ENCODE measurements at places on chromosomes 2 and 18.

DNA sequence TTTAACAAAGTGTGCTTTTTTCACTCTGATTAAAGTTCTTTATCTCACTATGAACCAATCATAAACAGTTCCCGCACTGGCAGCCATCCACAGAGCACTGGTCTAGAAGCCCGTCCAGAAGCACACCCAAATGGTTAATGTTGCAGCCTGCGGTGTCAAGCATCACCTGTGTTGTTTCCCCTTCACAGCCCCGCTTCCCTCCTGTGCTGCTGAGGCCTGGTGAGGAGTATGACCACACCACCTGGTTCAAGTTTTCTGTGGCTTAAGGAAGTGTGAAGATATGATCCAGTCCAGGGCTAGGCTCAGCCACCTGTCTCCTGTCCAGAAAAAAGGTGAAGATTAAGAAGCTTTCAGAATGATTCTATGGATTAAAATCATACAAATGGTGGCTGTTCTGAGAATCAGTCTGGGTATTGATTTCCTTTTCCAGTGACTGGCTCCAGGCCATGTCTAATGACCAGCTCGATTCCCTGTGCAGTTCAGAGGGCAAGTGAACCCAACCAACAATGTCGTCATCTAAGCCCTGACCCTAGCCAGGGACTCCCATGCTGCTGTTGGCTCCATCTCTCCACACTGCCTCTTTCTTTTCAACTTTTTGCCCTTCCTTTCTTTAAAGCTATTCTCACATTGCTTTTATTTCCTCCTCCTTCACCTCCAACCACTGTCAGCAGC lies 17.7 kb downstream of the SRSF7 start:
- no peak for DNase-seq

DNA sequence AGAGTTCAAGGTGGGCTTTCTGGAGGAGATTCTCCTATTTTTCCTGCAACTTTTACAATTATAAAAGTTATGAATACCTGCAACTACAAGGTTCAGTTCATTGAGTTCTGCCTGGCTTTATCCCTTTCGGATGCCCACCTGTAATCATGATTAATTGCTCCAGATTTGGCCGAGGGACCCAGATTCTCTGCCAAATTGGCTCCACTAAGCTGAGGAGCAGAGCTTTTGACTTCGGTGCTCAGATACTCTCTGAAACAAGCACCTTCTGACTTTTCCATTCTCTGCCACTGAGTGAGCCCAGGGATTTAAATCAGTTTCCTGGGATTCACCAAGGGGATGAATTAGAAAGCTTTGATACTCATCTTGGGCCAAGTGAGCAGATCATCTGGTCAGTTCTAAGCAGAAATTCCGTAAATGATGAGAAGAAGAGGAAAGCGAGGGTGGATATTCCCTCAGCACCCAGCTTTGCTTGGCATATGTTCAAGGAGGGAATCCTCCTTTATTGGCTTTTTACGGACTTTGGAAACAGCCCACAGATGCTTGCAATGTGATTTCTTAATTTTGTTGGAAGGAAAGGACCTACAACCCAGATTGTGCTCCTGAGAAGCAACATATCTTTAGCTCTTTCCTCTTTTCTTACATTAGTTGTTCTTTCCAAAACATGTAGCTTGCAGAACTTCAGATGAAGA lies 179.2 kb downstream of the SETBP1 start:
- no peak for DNase-seq

GRCh38 chr2:117536139-117536538 lies 278.4 kb upstream of the DDX18 start:
- DNase-seq = no peak

GRCh38 chr18:34117319-34117718 lies 107.4 kb downstream of the NOL4 start:
- DNase-seq = no peak

- no peak for DNase-seq
These were observed 5.6 kb downstream of the QPCT start for GRCh38 chr2:37350034-37350433.

- no peak for DNase-seq
These were observed 8.4 kb upstream of the NTSR2 start for GRCh38 chr2:11678306-11678960.

GRCh38 chr2:200635251-200635650 lies 49.4 kb downstream of the AOX1 start:
- DNase-seq = no peak

- DNase-seq = no peak
These were observed 126.6 kb upstream of the CREB1 start for GRCh38 chr2:207403141-207403540.

DNA sequence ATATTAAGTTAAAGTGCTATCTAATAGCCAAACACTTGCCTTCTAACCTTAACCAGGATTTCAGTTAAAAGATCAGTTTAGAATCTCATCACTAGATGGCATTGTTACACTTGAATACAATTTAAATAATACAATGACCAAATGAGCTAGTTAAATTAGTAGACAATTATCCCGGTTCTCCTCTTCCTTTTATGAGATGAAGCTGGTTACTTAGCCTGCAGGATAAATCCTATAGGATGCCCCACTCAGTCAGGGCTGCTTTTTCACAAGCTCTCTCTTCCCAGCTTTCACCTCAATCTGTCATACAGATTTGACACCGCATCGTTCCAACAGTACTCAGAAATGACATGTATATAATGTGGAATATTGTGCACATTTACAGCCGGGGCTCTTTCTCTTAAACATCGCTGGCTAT lies 678.8 kb downstream of the KCNJ3 start:
- DNase-seq = no peak

- DNase-seq = no peak
These were observed 87.3 kb downstream of the RTN4 start for GRCh38 chr2:54962935-54963440.

DNA sequence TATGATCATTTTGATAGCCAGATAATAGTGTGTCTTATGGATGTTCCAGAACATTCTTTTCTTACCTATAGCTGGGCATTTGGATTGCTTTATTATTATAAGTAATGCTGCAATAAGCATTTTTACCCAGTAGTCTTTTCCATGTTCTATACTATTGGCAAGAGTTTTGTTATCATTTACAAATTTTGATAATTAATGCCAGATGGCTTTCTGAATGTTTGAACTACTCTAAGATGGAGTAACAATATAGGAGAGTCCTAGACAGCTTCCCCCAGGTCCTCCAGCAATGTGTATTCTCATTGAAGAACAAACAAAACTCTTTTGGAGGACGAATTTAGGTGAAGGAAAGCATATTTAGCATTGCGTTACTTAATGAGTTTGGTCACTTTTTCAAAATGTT lies 73.0 kb downstream of the INPP4A start:
- DNase-seq = no peak

DNA sequence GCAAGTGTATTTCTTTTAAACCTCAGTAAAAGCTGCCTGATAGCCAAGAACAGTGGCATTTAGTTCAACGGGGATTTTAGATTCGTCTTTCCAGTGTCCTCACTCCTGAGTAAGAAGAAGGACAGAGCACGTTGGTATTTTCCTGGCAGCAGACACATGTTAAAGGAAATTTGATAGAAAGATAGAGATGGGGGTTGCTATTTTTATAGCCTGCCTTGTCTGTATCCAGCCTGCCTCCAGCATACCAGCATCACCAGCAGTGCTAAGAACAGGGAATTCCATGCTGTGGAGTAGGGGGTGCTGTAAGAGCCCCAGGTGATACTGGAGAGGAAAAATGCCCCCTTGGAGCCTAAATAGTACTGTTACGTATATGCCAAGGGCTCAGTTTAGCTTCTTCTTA lies 1.1 kb upstream of the SMYD1 start:
- DNase-seq = no peak

DNA sequence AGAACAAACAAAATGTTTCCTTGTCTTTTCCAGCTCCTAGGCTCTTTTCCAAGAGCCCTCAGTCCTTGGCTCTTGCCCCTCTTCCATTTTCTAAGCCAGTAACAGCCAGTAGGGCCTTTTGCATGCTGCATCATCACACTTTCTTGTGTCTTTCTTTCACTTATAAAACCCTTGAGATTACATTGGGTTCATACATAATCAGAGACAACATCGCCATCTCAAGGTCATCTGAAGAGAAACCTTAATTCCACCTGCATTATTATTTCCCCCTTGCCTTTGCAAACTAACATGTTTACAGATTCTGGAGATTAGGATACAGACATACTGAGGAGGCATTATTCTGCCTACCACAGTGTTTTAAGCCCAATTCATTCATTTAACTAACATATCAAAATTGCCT lies 697.3 kb downstream of the TRIB2 start:
- no peak for DNase-seq

- no peak for DNase-seq
These were observed 85.8 kb downstream of the UXS1 start for GRCh38 chr2:106108351-106108750.

- no peak for DNase-seq
These were observed 239.5 kb downstream of the DCDC2C start for GRCh38 chr2:3942841-3943240.

- DNase-seq = peak; percentile 66
These were observed 1.1 kb upstream of the CXCR4 start for GRCh38 chr2:136118819-136119716.

GRCh38 chr2:221075203-221075602 lies 496.9 kb downstream of the EPHA4 start:
- no peak for DNase-seq

DNA sequence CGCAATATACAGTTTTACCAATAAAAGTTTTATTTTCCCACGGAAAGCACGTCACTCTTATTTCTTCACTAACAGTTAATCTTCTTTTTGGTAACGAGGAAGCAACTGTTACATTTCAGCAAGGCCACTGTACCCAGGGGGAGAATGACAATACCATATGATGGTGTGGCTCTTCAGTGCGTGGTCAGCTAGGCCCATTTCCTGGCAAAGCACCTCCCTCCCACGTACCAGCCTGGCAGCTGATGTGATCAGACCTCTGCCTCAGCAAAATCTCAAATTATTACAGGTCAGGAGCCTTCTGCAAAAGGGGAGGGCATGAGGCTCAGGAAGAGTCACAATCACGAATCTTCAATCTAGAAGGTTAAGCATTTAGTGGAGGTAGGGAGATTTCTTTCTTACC lies 55.4 kb downstream of the KLF7 start:
- no peak for DNase-seq

DNA sequence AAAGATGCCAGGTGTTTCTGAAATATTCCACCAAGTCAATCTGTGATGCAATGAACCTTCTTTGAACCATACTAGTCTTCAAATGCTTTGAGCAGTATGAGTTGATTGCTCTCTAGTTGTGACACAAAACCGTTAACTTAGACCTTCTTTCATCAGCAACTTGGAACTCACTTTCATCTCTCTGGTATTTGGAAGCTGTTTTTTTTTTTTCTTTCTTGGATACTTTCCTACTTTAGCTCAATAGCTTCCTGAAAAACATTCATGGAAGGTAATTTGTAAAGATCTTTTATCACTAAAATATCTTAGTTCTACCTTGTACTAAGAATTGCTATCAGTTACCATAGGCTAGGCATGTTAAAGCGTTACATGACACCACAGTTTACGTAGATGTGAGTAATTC lies 1071.9 kb upstream of the CHAC2 start:
- no peak for DNase-seq

DNA sequence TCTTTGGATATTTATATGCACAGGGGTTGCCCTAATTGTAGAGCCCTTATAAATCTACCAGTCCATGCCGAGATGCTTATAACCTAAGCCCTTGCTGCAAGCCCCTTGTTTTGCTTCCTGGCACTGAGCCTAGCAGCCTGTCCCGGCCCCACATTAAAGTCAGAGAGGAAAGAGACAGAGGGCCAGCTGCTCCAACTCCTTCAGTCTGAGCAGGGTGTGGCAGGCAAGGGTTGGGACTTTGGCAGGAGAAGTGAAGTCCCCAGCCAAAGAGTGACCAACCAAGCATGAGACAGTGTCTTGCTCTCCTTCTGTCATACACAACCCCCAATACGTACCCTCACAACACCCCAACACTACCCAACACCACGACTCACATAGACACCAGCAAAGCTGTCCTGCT lies 54.7 kb upstream of the FZD7 start:
- DNase-seq = no peak

- no peak for DNase-seq
These were observed 213.4 kb downstream of the PTH2R start for GRCh38 chr2:208619993-208620392.

GRCh38 chr2:47249157-47249900 lies 94.2 kb upstream of the STPG4 start:
- no peak for DNase-seq

- DNase-seq = no peak
These were observed 195.4 kb downstream of the ZEB2 start for GRCh38 chr2:144324446-144325045.

GRCh38 chr2:16747257-16747656 lies 81.6 kb upstream of the CYRIA start:
- no peak for DNase-seq

DNA sequence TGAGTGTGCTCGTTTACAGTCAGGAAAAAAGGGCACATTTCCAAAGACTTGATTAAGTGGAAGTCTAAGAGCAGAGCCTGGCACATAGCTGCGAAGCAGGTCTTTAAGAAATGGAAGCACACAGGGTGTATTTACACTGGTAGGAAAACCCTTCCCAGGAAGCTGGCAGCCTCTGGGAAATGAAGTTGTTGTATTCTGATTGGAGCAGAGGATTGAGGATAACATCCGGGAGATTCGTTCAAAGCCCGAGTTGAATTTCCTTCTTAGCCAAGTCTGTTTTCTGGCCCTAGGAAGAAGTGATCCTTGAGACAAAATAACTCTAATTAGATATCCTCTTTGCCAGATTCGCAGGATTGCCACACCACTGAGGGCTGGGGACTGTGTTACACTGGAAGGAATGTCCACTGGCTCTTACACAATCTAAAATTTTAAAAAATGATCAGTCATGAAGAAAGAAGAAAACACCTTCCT lies 75.9 kb downstream of the ITGB1BP1 start:
- DNase-seq = no peak

- no peak for DNase-seq
These were observed 16.0 kb downstream of the HS6ST1 start for GRCh38 chr2:128302744-128303067.

GRCh38 chr2:119580550-119581072 lies 36.4 kb downstream of the CFAP221 start:
- DNase-seq = no peak

- DNase-seq = no peak
These were observed 39.5 kb downstream of the ADNP2 start for GRCh38 chr18:80148326-80149199.

GRCh38 chr2:134976074-134976702 lies 57.6 kb downstream of the CCNT2 start:
- DNase-seq = no peak

- DNase-seq = peak; percentile 29
These were observed 8.5 kb downstream of the IRS1 start for GRCh38 chr2:226791056-226791486.

- no peak for DNase-seq
These were observed 207.1 kb downstream of the ACKR3 start for GRCh38 chr2:236776695-236777251.

- no peak for DNase-seq
These were observed 1.2 kb upstream of the LBX2 start for GRCh38 chr2:74500578-74500946.

GRCh38 chr2:7672027-7672684 lies 754.9 kb downstream of the RNF144A start:
- DNase-seq = peak; percentile 53

DNA sequence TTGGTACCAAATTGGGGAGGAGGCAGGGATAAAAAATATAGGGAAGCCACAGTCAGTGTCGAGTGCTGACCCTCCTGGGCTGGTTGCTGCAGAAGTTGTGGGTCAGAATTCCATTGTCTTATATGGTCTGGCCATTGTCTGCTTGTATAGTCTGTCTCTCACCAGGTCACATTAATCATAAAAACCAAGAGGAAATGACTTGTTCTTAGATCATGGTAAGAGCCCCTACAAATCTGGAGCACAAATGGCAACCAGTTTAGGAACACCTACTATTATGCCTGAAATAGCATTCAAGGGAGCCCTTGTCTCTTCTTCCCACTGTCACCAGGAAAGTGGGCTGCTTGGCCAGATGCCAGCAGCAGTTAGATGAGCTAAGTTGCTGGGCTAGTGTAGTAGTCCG lies 119.7 kb upstream of the RMP24 start:
- no peak for DNase-seq

Data from stimulated activated CD8-positive, alpha-beta memory T cell treated with anti-CD3 and anti-CD28 coated beads, Interleukin-15, amount 100 ng/mL, for 4 hours (primary cell).